ENCODE measurements at places on chromosomes 2 and 18.

- DNase-seq, result no peak
Measured at GRCh38 chr2:55957142-55957541, 33.6 kb upstream of the EFEMP1 start.

DNA sequence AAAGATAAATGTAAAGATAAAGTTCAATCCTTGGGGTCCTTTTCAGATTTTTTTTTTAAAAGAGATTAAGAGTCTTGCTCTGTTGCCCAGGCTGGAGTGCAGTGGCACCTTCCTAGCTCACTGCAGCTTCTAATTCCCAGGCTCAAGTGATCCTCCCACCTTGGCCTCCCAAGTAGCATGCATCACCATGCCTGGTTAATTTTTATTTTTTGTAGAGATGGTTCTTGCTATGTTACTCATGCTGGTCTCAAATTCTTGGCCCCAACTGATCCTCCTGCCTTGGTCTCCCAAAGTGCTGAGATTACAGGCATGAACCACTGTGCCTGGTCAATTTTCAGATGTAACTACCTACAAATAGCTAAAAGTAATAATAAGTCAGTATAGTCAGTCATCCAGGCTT is 21.1 kb downstream of the NFE2L2 start:
- DNase-seq, result no peak

DNA sequence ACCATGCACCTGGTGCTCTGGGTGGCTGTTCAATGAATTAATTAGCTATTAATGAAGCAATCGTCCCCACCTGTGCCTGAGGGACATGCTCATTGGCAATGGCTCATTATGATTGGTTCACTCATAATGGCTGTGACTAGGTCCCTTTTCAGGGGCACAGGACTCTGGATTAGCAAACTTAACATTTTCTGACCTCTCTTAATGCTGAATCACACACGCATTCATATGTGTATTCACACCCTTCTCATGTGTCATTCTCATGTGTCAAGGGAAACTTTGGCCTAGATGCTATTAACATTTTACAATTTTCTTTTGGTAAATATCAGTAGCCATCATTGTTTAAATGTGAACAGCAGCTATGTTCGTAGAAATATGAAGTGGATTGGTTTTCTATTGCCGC is 98.9 kb upstream of the PMAIP1 start:
- DNase-seq, result no peak

DNA sequence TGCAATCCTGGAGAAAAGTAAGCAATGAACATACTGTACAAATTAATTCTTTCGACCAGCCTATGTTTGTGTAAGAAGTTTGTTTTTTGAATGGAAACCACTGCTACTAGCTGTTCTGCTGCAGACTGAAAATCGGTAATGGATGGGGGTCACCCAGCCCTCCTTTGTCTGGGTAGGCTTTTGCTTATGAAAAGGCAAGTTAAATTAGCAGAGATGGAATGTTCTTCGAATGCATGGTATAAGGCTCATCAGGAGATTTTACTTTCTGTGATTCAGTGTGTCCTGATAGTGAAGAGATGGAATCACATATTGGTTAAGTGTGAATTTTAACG is 53.8 kb downstream of the EEF1B2 start:
- DNase-seq, result no peak

DNA sequence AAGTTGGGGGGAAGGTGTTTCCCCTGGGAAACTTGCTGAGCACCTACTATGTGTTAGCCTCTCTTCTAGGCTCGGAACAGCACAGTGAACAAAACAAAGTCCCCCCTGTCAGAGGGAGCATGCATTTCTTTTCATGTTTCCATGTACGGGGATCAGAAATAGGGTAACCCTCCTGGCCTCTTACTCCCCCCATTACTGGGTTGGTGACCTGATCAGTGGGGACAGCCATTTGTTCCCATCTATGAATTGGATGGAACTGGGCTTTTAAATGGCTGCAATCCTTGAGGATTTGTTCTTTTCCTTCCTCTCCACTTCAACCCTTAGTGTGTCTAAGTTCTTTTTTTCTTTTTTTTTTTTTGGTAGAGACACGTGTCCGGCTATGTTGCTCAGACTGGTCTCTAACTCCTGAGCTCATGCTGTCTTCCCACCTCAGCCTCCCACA is 13.7 kb downstream of the NCL start:
- no peak for DNase-seq

- no peak for DNase-seq
Measured at GRCh38 chr2:77631007-77631406, 108.8 kb upstream of the LRRTM4 start.

DNA sequence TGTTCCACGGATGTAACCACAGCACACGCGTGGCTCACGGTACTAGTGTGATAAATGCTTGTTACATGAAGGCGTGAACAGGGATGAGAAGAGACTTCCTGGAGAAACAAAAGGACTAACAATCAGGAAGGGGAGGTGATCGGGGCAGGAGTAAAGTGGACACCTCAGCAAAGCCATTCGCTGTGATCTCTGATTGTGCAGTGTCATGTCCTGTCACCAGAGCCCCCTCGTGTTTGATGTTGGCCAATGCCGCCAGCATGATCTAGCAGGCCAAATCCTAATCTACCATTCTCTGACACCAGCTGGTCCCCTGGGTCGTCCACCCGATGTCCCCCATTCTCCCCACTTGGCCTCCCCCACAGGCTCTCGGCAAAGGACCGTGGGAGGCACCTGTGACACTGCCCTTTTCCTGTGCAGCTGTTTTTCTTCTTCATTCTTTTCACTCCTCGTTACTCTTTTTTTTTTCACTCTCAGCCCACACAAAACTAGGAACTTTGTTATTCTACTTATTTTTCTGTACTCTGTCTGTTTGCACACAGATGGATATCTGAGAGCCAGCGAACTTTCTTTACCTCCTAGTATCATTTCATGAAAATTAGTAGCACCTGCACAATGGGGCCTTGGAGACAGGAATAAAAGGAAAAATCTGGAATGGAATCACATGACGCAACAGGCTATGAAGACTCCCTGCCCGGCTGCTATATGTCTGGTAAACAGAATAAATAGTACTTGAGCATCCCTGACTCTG is 146.8 kb downstream of the TGIF1 start:
- peak; percentile 31 for DNase-seq

DNA sequence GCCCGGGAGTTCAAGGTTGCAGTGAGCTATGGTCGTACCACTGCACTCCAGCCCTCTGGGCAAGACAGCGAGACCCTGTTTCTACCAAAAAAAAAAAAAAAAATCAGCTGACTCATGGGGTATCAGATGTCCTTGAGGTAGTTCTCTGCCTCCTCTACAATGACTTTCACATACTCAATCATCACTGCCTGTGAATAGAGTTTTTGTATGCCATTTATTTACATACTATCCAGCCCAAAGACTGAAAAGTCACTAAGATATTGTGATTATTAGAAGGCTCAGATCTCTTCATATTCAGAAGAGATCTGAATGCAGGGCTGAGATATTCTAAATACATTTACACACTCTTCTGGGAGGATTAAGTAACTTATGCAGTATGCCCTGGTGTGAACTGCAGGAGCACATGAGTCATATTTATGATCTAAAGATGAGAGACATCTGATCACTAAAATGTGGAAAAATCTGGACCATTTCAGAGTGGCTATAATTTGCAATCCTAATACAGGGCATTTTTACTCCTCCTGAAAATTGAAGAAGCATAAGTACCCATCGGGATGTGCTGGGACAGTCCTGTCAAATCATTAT is 38.9 kb downstream of the KLF7 start:
- no peak for DNase-seq

DNA sequence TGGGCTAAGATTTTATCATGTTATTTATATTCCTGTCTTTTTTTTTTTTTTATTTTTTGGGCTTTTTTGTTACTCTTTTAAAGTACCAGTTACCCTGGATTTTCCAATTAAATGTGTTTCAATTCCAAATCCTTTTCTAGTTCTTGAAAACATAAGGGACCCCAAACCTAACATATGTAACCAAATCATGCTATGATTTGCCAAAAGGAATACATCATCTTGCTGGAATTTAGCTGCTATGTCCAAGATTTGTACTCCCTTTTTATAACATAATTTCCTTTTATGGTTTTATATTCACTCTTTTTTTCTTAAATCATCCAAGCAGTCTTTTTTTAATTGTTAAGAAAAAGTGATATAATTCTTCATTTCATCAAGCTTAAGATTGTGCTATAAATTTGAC is 60.9 kb upstream of the DSEL start:
- DNase-seq, result no peak

DNA sequence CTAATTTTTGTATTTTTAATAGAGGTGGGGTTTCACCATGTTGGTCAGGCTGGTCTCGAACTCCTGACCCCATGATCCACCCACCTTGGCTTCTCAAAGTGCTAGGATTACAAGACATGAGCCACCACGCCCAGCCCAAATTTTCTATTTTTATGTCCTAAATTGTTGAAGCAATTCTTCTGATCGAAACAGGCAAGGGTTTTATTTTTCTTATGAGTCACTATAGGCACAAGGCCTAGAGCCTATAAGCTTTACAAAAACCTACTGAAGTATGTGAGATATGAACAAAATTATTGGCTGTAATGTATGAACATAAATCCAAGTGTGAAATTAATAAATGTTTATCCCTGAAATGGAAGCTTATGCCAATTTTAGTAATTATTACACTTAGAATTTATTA is 464.2 kb upstream of the NRP2 start:
- no peak for DNase-seq

GRCh38 chr2:40404517-40404916 is 47.4 kb downstream of the SLC8A1 start:
- DNase-seq, result no peak

DNA sequence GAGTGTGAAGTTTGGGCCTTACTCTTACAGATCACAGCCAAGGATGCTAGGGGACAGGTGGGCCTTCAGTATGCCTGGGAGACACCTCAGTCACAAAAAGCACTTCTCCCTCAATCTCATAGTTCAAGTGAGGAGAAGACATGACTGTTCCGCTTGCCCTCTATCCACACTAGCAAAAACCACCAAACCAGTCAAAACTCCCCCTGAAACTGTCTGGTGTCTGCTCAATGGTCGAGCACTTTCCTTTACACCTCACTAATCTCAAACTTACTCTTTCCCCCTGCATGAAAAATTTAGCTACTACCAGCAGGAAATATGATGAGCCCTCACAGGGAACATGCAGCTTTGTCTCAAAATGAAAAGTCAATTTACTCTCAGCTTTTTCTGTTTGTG is 232.2 kb downstream of the TRIB2 start:
- DNase-seq, result no peak

DNA sequence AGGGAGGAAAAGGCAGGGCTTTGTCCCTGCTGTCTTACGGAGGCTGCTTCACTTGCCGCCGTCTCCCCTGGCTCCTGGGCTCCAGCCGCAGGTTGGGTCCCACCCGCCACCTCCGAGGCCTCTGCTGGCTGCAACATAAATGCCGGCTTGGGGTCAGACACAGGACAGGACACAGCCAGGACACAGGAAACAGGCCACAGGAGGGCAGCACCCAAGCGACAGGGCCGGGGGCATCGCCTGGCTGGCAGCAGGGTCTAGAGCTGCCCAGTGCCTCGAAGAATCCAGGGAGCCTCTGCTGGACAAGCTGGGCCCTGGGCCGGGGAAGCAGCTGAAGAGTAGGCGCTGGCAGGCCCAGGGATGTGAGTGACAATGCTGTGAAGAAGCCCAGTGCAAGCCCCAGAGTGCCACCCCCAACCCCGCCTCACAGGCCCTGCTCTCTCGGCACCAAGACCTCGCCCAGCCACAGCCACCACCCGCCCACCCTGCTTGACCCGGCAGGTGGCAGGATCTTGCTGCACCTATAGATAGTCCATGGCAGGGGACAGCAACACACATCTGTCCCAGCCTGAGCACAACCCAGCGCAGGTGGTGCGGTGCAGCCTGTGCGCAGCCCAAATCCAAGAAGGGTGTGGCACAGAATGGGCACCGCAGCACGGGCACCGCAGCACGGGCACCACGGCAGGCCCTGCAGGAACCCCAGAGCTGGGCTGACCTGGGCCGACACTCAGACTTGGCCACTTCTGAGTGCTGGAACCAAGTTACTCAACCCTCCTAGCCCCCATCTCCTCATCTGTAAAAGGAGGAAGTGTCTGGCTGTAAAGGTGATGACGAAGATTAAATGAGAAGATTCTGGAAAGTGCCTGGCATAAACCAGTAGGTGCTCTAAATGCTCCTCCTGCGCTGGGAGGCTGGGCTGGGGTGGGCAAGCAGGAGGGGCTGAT is 55.6 kb downstream of the BIN1 start:
- no peak for DNase-seq
